ENCODE measurements at places on chromosomes 12 and 14. TPM values are rescaled to one million over a fixed set of nuclear protein-coding genes. Genes with fewer than 3 reads are reported as not detected.
A peak's percentile ranks its signal among the peaks of the same experiment; 100 is the strongest.

GRCh38 chr12:83172441-83172840 is 485.7 kb downstream of the TMTC2 start:
- DNase-seq: no peak

Gene RFX4
- total RNA-seq: not detected

DNA sequence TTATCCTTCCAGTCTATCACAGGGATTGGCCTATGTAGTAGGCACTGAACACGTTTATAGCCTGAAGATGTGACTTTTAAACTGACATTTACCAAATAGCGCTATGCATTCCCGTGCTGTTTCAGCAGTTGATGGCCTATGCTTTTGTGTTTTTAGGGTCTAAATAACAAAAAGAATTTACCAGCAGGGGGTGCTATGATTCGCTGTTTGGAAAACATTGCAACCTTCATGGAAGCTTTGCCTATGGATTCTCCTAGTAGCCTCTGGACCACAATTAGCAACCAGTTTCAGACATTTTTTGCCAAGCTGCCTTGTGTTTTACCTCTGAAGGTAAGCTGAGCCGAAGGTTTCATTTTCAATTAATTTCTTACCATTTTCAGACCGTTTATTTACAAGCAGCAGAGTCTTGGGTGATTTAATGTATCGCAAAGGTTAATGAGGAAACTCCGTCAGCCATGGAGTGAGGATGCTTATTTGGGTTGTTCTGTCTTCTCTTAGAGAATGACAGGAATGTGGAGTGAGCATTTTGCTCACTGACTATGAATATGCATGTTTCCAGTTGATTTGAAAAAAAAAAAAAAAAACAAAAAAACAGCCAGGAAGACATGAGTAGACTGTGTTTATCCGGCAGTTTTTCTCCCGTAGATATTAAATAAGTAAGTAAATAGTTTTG is 133.1 kb downstream of the PRIMA1 start:
- DNase-seq: peak; percentile 52

DNA sequence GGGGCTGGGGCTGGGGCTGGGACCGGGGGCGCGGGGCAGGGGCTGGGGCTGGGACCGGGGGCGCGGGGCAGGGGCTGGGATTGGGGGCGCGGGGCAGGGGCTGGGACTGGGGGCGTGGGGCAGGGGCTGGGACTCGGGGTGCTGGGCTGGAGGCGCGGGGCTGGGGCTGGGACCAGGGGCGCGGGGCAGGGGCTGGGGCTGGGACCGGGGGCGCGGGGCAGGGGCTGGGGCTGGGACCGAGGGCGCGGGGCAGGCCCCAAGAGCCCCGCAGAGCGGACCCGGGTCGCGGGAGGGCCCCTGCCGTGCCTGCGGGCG is 452 bp downstream of the P2RX2 start:
- DNase-seq: no peak

Gene PLEKHH1
- total RNA-seq: 3.3 TPM

DNA sequence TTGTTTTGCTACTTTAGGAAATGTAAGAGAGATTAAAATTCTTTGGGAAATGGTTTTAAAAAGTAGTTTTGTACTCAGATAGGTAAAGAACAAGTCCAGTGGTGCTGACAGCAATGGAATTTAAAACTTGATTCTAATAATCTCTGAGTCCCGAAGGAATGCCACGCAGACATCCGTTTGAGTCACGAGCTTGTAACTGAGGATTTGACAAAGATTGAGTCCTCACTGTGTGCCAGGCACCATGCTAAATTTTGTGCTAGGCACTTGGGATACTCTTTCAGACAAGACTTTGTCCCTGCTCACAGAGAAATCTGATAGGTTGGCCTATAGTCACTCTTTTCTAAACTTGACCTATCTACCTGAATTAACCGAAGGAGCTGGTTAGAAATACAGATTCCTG is 12.7 kb downstream of the FLRT2 start:
- DNase-seq: no peak

Gene TMEM253
- not detected for total RNA-seq

GRCh38 chr14:52802597-52802996 is 11.2 kb upstream of the GNPNAT1 start:
- DNase-seq: peak; percentile 52

DNA sequence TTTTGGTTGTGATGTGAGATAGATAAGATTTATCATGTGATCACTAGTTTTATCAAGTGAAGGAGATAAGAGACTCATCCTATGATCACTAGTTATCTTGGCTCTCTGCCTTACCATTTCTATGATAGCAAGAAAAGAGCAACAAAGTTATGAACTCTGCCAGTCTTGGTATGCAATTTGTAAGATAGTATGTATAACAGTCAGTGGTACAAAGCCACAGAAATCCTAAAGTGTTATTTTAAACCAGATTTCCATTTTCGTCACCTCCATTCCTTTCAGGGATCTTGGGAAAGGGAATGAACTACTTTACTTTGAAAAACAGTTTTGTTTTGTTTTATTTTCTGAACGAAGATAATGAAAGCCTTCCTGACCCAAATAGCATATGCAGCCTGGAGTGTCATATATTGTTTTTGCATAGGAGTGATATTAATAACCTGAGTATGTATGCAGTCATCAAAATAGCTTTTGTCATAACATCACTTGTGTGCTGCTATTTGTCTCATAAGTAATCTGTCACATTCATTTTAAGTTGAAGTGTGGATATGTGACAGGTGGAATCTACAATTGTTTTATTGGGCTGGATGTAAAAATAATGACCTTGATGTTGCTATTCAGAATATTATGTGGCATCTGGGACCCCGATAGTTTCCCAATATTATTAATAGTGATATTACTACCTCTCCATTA is 35.0 kb downstream of the FLRT2 start:
- no peak for DNase-seq

Gene ABCC9
- total RNA-seq: 0.03 TPM

Gene PSMC6
- total RNA-seq: 394 TPM

- DNase-seq: peak; percentile 72
These were observed 972 bp downstream of the SAMD4A start for GRCh38 chr14:54567639-54568561.

- DNase-seq: no peak
These were observed 160.7 kb upstream of the TMTC1 start for GRCh38 chr12:29944269-29945000.

Gene CDKL1
- 2.5 TPM for total RNA-seq

Gene KLHDC1
- 0.51 TPM for total RNA-seq
